ENCODE measurements at places on chromosomes 5 and 9. TPM values are rescaled to one million over a fixed set of nuclear protein-coding genes. Genes with fewer than 3 reads are reported as not detected.
A peak's percentile ranks its signal among the peaks of the same experiment; 100 is the strongest.

DNA sequence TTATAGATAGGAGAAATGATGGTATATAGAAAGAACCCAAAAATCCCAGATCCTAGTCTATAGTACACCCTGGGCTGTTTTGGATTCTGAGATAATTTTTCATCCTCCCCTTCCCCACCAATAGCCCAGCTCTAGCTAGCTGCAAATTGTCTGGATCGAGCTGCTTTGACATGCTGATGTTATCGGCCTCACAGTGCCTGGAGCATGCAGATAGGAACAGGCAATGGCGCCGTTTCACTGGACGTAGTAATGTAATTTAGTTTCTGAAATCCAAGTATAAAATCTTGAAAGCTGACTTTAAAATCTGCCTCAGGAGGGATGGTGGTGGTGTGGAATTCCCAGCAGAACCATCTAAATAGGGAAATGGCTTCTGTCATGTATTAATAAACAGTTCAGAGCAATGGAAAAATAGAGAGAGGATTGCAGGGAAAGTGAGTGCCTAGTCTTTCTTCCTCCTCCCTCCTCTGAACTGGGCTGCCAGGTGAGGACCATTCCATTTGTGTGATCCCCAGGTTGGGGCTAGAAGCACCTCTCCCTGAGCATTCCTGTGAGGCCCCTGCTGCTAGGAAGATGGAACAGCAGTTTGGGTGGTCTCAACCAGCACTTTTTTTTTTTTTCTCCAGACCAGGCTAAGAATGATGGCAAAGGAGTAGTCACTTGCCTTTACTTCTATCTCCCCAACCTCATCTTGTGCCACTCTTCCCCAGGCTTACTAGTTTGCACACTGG lies 31.9 kb downstream of the FAM219A start:
- DNase-seq = no peak

DNA sequence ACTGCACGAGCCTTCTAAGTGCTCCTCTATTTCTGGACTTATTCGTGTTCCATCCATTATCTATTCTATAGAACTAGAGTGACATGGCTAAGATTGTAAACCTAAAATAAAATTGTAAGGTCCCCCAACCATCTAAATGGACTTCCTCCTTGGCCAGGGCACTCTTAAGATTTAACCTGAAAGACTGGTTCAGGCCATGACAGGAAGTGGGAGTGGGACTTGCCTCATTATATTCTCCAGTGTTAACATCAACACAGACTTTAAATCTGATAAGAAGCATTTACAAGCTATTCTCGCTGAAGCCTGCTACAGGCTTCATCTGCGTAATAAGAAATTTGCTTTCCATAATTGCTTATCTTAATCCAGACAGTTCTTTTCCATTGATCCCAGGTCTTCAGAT lies 117.0 kb downstream of the SSBP2 start:
- DNase-seq = no peak

DNA sequence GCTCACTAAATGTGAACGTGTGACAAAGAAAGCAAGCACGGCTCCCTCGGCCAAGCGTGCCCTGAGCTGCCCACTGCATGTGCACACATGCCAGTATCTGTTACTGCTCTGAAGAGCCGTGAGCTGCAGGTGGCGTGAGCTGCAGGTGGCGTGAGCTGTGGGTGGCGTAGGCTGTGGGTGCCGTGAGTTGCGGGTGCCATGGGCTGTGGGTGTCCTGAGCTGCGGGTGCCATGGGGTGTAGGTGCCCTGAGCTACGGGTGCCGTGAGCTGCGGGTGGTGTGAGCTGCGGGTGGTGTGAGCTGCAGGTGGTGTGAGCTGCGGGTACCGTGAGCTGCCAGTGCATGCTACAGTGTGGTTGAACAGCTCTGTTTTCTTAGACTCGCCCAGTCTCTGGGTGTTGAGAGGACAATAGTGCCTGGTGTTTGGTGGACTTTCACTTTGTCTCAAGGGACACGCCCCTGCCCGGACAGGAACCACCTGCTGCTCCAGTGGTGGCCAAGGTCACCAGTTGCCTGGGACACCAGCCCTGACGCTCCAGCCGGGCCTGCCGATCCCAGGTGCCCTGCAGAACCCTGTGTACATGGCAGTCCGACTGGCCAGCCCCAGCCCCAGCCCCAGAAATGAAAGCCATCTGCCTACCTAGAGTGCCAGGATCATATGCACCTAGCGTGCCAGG lies 6.7 kb downstream of the CCDC187 start:
- DNase-seq = peak; percentile 9

GRCh38 chr5:124747791-124748686 lies 1.6 kb upstream of the ZNF608 start:
- no peak for DNase-seq

DNA sequence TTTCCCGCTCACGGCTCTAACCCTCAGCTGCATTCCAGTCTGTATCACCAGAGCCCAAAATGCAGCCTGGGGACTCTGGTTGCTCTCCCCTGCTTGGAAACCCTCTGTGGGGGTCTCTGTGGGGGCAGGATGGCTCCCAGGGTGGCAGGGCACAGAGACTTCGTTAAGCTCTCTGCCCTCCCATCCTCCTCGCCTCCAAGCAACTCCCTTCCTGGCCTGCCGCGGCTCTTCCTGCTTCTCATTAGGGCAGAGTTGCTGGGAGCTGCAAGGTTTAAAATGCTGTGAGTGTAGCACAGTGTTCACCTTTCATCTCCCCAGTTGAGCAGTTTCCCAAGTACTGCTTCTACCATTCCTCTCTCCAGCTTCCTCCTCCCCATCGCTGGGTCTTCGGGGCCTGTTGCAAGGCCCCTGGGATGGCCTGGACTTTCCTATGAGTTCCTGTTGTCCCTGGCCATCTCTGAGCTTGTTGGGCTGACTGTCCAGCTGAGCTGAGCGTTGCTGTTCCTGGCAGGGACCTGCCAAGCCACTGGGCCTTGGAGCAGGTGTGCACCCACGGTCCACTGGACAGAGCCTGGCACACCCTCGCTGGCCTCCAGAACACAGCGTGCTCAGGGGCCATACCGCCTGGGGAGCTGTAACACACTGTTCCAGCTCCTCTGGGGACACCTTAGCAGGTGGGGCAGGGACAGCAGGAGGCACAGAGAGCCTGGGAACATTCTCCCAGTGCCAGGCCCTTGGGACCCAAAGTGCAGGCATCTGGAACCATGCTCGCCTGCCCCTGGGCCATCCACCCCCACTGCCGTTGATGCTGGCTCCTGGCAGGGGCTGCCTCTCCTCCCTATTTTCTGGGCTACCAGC lies 188.4 kb downstream of the C9orf50 start:
- peak; percentile 46 for DNase-seq

GRCh38 chr5:177310757-177311391 lies 824 bp downstream of the MXD3 start:
- peak; percentile 53 for DNase-seq

GRCh38 chr9:131633491-131634031 lies 88.2 kb downstream of the PRRT1B start:
- no peak for DNase-seq

DNA sequence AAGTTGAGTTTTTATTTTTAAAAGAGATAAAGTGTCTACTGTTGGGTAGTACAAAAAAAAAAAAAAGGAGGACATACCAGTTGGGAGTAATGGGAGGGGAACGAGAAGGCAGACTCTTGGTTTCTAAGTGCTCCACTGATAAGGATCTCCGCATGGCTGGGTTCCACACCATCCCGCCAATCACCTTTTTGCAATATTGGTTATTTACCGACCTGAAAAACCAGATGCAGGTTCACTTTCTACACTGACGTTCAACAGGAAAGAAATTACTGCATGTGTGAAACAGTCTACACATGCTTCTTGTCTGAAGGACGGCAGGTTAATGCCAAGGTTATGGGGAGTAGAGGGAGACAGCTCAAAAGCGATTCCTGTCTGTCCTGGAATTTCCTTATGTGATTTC lies 75.5 kb downstream of the PTPN3 start:
- DNase-seq = no peak

DNA sequence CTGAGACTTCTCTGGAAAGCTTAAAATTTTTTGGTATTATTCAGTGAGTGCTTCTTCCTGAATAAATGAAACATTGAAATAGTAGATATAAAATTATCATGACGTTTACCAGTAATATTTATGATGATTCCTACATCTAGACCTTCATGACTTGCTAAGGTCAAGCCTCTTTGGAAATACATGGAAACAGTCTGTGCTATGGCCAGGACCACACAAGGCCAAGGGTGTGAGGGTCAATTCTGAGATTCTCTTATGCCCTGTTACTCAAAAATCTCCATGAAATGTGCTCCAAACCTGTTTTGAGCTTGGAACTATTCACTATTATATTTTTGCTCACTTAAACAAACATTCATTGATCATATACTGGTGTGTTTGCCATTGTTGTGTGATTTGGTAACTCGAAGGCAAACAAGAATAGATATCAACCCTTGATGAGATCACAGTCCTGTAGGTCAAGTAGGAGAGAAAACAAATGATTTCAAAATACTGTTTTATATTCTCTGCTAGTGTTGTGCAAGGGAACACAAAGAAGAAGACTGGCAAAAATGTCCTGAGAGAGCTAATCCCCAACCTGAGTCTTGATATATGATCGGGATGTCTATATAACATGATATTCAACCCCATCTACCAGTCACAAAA lies 1254.9 kb upstream of the DMAC1 start:
- no peak for DNase-seq

DNA sequence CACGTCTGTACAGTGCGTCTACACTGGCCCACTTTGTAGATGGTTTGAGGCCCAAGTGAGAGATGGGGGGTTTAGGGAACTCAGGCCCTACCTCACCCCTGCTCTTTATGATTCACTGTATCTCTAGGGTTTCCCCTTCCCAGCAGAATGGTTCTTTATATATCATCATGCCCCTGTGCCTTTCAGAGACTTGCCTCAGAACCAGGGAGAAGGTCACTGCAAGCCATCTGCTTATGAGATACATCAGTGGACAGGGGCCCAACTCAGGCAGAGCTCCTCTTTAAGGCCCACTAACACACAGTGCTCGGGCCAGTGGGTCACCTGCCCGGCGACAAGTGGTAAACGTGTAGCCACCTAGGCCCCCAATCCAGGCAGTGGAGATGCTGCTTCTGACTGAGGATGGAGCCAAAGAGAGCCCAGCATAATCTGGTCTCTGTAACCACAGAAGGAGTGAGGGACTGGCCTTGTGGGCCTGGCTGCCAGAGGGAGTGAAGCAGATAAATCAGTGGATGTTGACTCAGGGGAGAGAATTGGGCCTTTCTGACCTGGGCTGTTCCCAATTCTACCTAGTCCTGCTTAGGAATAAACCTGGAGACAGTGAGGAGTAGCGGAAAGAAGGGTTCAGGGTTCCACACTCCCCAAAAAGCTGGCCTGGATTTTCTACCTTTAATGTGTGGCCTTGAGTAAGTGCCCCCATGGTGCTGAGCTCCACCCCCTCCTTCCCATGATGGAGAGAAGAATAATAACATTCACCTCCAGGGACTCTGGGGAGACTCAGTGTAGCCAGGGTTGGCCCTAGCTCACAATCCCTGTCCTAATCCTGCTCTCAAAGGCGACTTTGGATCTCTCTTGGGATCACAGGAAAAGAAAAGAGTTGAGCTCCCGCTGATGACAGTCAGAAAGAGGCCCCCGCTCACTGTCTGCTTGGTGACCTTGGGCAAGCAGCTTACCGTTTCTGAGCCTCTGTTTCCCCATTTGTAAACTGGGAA lies 2.8 kb upstream of the DUSP1 start:
- no peak for DNase-seq

- no peak for DNase-seq
Measured at GRCh38 chr9:94648185-94648584, 8.9 kb upstream of the FBP1 start.

DNA sequence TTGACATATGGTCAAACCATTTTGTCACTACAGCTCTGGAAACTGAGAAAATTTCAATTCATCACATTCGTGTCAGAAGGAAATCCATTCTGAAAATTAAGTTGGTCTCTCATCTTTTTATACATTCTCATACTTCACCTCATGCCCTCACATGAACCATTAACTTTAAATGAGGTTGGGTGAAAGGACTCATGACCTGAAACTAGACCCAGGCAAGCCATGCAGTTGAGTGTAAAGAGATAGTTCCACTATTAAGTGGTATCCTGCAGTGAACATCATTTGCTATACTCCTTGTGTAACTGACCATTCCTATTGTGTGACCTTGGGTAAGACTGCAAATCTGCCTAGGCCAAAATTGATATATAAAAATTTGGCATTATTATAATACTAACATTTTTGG lies 299.6 kb upstream of the GRIN3A start:
- DNase-seq = no peak

DNA sequence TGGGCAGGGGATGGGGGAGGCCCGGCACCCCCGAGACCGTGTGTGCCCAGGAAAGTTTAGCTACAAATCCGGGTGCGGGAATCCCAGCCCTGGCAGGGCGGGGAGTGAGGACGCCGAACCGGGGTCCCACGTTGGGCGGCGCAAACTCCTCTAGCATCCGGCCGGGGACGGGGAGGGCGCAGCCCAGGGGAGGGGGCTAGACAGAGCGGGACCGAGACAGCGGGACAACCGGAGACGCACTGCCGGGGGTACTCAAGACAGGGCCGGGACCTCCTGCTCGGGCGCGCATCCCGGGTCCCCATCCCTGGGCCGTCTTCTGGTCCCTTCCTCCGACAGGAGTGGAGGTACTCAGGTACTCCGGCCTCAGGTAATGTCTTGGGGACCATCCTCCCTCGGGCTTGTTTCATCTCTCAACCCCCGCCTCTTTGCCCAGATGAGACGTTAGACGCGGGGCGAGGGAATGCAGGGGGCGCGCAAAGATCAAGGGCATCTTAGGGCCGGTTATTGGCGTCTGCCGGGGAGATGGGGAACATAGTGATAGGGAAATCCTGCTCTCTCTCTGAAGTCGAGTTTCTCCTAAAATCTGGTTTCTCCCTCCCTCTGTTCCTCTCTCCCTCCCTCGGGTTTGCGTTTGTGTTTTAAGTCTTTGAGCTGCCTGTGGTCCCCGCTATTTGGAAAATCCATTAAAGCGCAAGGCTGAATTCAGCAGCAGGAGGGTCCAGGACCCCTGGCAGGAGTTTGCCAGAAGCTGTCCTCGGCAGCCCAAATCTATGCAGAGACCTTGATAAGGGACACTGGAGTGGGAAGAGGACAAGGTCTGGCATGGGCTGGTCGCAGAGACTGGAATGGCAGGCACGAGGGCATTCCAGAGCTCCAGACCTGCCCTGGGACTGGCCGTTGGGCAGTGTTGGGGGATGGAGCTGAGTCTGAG lies 815 bp downstream of the PDZD2 start:
- no peak for DNase-seq

DNA sequence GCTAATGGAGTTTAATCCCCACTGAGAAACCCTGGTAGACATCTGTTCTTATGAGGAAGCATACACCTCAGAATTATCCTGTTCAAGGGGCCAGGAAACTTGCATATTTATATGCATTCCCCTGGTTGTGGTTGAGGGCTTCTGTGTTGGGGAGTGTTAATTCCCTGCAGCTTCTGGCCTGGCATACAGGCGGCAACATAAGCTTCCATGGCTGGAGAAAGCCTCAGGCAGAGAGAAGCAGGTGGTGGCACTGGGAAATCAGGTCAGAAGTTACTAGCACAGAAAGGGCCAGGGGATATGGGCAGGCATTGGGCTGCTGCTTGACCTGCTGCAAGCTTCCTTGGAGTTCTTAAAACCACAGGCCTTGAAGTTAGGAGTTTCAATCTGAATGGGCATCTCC lies 166.1 kb upstream of the SEMA6A start:
- no peak for DNase-seq

Gene PKD2L2
- 0.32 TPM for total RNA-seq

Gene PLAC8L1
- total RNA-seq = not detected

Gene C9orf50
- not detected for total RNA-seq

Gene CATSPER3
- total RNA-seq = 0.25 TPM

Gene SETD9
- 17.0 TPM for total RNA-seq
